ENCODE measurements at places on chromosomes 7 and 10.

GRCh38 chr10:75982611-75983369 is 551.4 kb downstream of the LRMDA start:
- H3K27ac ChIP-seq = no peak overlapping the region
- no peaks in the 10 kb centered on the region for H3K36me3 ChIP-seq
- H3K27me3 ChIP-seq = no peaks in the 10 kb centered on the region

DNA sequence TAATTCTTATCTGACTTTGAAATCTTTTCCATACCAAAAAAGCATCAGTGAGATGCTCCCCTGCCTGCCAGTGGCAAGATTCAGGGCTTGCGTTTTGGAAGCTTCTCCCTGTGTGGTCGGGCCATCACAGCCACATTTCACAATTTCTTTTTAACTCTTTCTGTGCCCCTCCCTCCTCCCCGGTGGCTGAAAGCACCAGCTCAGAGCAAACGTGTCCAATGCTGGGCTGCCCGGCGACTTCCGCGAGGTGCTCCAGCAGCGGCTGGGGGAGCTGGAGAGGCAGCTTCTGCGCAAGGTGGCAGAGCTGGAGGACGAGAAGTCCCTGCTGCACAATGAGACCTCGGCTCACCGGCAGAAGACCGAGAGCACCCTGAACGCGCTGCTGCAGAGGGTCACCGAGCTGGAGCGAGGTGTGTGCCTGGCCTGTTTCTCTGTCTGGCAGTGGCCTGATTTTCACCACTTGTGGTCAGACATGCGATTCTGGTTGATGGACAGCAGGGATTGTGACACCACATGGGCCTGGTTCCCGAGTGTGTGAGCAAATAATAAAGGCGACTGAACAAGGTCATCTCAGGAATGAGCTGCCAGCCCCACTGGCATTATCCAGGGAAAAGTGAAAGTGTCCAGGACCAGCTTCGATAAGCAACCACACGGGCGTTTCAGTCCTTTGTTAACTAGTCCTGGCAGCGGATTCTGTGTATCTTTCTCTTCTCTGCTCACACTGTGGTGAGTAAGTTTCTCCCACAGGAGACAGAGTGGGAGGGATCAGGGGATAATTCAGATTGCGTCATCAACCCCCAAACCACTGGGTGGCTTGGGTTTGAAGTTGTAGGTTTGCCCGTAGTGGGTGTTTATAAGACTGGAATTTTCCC is 2.6 kb downstream of the NPTX2 start:
- H3K27ac ChIP-seq = no peak overlapping the region
- H3K27me3 ChIP-seq = no peaks in the 10 kb centered on the region
- DNase-seq = no peak

- no peak overlapping the region for H3K27ac ChIP-seq
- H3K36me3 ChIP-seq = no peaks in the 10 kb centered on the region
- no peak overlapping the region for H3K4me3 ChIP-seq
- no peak for DNase-seq
- no peaks in the 10 kb centered on the region for H3K4me1 ChIP-seq
These were observed 493.6 kb downstream of the PTPRN2 start for GRCh38 chr7:158094046-158094445.

- no peak overlapping the region for H3K27ac ChIP-seq
- no peak for DNase-seq
- H3K36me3 ChIP-seq = peaks cover 15% of the 10 kb centered on the region
These were observed 26.7 kb downstream of the TSPAN14 start for GRCh38 chr10:80480852-80481251.

DNA sequence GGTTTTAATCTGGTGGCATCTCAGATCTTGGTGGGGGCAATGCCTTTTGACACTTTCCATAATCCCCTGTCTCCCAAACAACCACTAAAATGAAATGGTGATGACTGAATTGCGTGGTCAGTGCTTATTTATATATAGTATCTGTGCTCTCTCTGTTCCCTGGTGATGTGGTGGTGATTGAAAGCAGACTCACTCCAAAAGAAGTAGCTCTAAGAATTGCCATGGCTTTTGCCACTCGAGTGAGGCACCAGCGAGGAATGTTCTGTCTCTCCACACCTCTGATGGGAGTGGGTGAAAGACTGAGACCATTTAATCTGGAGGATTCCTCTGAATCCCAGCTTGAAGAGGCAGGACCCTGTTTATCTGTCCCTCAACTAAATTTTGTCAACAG is 2.8 kb downstream of the DUSP5 start:
- H3K27me3 ChIP-seq = no peaks in the 10 kb centered on the region
- peak overlapping the region; percentile 79 for H3K27ac ChIP-seq
- H3K4me3 ChIP-seq = peak overlapping the region; percentile 34
- no peaks in the 10 kb centered on the region for H3K36me3 ChIP-seq
- no peak for DNase-seq

- no peaks in the 10 kb centered on the region for H3K36me3 ChIP-seq
- no peaks in the 10 kb centered on the region for H3K4me1 ChIP-seq
- no peak overlapping the region for H3K27ac ChIP-seq
- no peak for DNase-seq
- no peak overlapping the region for H3K4me3 ChIP-seq
These were observed 358.1 kb upstream of the ZNF32 start for GRCh38 chr10:44006771-44007170.

DNA sequence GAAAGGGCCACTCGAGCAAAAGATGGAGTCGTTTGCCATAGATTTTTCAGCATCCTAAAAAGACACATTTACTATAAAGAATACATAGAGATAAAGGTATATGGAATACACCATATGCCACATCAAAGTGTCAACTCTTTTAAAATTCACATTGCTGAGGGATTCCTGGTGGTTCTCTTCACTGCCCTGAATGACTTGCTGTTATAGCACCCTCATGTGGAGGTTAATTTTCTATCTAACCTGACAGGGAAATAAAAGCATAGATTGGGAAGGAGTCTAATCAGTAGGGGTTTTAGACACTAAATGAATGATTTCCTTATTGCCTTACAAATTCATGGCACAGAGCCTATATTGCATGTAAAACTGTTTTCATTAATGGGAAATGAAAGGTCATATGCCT is 25.9 kb downstream of the DNAH11 start:
- H3K27ac ChIP-seq = no peak overlapping the region
- DNase-seq = no peak
- H3K27me3 ChIP-seq = no peaks in the 10 kb centered on the region
- H3K4me3 ChIP-seq = no peak overlapping the region
- no peaks in the 10 kb centered on the region for H3K4me1 ChIP-seq

DNA sequence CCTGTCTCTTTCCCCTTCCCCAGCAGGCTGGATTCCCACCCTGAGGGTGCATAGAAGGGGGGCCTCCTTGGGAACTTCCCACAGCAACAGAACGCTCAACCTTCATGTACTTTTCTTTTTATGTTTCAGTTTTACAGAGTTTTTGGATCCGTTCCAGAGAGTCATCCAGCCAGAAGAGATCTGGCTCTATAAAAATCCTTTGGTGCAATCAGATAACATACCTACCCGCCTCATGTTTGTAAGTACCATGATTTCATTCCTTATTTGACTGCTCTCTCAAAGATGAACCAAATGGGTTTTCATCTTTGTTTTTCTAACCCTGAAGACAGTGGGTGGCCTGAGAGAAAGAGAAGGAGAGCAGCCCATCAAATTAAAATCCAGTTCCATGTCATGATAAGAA is 46.7 kb downstream of the PLPP4 start:
- no peaks in the 10 kb centered on the region for H3K36me3 ChIP-seq
- no peaks in the 10 kb centered on the region for H3K27me3 ChIP-seq
- DNase-seq = no peak
- no peak overlapping the region for H3K4me3 ChIP-seq

DNA sequence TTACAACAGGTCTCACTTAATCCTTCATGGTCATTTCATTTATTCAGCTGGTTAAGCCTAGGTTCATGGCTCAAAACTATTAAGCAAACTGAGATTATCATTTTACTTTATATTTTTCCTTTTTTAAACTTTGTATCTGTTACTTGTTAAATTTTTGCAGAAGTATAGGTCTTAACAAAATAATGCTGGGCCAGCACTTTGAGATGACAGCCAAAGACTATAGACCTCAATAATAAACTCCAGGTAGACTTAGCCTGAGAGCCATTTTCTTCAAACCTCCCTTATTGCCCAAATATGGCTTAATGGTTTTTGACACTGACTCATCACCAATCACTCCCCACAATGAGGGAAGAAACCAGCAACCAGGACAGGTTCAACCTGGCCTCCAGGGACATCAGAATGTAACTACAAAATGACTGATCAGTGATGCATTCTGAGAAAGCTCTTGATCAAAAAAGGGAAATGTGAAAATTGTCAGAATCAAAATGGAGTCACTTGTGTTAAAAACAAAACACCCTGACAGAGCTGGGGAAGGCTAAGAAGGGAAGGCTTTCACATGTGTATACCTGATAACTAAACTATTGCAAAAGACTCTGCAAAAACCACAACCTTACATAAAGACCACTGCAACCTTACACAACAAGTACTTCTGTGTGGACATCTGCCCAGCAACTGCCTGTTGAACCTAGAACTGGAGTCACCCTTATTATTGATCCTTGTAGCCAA is 2.1 kb upstream of the CCDC126 start:
- H3K27ac ChIP-seq = no peak overlapping the region
- DNase-seq = no peak
- H3K4me1 ChIP-seq = peaks cover 8% of the 10 kb centered on the region
- H3K4me3 ChIP-seq = no peak overlapping the region

- peaks cover 3% of the 10 kb centered on the region for H3K36me3 ChIP-seq
- no peaks in the 10 kb centered on the region for H3K27me3 ChIP-seq
- DNase-seq = no peak
These were observed 1.1 kb upstream of the EIF4H start for GRCh38 chr7:74173074-74173473.

- no peaks in the 10 kb centered on the region for H3K27me3 ChIP-seq
- no peaks in the 10 kb centered on the region for H3K4me1 ChIP-seq
- no peak overlapping the region for H3K4me3 ChIP-seq
- H3K36me3 ChIP-seq = peaks cover 11% of the 10 kb centered on the region
- no peak overlapping the region for H3K27ac ChIP-seq
These were observed 18.1 kb downstream of the CCDC126 start for GRCh38 chr7:23615331-23615730.

DNA sequence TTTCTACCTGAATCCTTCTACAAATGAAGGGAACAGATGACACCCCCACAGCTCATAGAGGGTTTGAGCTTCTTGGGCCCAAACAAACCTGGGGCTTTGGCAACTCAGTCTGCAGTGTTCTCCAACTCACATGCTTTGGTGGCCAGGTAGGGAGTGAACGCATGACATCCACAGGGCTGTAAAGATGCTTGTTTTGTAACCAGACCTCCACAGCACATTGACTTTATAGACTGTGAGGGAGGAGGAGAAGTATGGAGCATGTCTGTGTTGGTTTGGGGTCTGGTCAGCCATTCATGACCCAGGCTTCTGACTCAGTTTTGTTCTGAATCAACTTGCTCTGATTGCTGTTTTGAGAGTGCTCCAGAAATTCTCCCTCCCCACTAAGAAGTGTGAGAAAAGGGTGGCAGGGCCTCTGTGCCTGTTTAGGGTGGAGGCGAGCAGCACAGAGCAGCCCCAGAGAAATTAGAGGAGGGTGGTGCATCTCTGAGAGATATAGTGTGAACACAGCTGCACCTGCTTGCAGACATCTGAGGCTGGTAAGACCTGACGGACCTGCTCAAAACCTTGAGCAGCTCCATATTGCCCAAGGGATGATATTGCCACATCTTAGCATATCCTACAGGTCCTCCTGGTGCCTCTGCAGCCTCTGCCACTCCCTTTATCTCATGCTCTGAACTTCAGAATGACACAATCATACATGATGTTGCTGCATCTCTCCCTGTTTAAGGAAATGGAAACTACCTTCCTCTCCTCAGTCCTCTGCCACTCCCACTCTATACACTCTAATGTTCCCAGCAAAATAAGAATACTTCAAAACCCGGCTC is 287.7 kb downstream of the ABCA13 start:
- H3K27me3 ChIP-seq = no peaks in the 10 kb centered on the region
- H3K4me1 ChIP-seq = no peaks in the 10 kb centered on the region
- no peak overlapping the region for H3K27ac ChIP-seq
- no peak overlapping the region for H3K4me3 ChIP-seq
- no peaks in the 10 kb centered on the region for H3K36me3 ChIP-seq

DNA sequence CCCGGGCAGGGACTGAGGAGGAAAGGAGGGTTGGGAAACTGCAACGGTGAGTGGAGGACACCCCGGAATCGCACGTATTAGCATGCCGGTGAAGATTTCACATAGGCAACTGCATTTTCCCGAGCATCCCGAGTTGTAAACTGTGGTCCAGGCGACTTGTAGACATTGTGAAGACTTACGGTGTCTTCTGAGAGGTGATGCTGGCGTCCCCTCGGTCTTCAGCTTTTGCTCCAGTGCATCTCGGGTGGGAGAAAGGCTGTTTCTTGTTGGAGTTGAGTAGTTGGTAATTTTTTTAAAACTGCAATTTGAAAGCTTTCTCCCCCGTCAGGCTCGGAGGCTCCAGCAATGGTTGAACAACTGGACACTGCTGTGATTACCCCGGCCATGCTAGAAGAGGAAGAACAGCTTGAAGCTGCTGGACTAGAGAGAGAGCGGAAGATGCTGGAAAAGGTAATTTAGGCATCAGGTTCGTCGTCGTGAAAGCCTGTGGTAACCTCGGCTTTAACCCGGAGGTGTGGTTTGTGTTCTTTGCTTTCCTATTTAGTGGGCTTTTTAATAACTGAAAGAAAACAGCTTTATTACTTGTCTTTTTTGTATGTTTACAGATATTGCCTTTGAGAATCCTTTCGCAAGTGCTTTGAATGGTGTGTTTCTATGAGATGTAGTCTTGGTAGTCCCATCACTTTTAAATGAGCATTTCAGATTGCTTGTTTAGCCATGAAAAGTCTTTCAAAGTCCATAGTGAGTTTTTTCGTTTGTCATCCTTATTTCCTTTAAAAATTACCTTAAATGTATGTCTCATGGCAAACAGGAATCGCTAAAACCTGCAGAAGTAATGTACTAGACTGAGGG is 687 bp downstream of the HELLS start:
- H3K4me3 ChIP-seq = peak overlapping the region; percentile 98
- no peak for DNase-seq
- no peaks in the 10 kb centered on the region for H3K4me1 ChIP-seq
- no peaks in the 10 kb centered on the region for H3K36me3 ChIP-seq

GRCh38 chr7:18530224-18531179 is 35.0 kb downstream of the HDAC9 start:
- DNase-seq = no peak
- no peak overlapping the region for H3K4me3 ChIP-seq
- H3K27ac ChIP-seq = no peak overlapping the region
- no peaks in the 10 kb centered on the region for H3K27me3 ChIP-seq
- H3K4me1 ChIP-seq = no peaks in the 10 kb centered on the region

DNA sequence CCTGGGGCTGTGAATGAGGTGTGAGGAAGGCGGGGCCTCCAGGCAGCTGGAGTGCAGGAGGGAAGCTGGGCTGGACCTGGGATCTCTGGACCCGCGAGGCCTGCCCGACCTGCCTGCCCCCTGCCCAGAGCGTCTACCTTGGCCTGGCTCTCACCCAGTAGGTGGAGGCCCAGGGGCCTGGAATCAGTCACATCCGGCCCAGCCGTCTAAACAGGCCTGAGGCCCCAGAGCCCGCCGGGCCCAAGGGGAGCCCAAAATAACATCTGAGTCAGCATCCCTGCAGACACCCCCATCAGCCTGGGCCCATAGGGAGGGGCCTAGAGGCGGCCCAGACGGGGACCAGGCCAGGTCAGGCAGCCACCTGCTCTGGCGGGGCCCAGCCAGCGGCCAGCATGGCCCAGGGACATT is 15.1 kb upstream of the ELN start:
- DNase-seq = no peak
- H3K4me1 ChIP-seq = no peaks in the 10 kb centered on the region
- no peak overlapping the region for H3K4me3 ChIP-seq
- no peaks in the 10 kb centered on the region for H3K36me3 ChIP-seq
- no peaks in the 10 kb centered on the region for H3K27me3 ChIP-seq

All from effector memory CD4-positive, alpha-beta T cell (primary cell).